Thoracic aorta (tissue), 2 donors: ENCODE measurements at places on chromosomes 2 and 18.

DNA sequence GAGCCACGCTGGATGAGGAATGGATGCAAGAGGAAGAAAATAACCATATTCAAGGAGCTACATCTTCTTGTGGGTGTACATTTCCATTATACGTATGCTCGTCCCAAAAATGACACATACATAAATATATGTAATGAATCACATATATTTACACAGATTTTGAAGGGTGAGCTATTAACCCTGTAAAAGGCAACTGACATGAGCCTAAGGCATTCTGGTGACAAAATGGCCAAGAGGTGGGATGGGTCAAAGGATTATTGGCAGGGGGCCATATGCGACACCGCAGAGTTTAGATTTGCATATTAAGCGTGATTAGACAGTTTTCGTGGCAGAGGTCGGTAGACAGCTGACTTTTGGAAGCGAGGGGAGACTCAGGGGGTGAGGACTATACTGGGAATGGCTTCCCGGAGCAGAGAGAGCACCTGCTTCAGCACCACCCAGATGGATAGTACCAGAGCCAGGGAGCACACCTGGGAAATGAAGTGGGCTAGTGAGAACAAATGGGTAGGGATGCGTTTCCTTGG lies 431 bp upstream of the CNRIP1 start:
- no peak for DNase-seq

DNA sequence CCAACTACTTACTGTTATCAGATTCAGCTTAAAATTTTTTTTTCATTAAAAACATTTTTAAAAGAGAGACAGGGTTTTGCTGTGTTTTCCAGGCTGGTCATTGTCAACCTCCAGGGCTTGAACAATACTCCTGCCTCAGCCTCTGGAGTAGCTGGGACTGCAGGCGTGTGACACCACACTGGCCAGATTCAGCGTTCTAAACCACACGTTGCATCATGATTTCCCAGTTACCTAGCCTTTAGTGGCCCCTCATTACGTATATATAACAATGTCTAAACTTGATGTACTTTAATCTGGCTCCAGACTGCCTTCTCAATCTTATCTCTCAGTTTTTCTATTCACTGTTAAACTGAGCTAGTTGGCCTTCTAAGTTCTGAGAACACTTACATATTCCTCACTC lies 89.6 kb downstream of the COMMD1 start:
- DNase-seq: no peak

- no peak for DNase-seq
Measured at GRCh38 chr2:134623796-134624195, 95.0 kb downstream of the TMEM163 start.

DNA sequence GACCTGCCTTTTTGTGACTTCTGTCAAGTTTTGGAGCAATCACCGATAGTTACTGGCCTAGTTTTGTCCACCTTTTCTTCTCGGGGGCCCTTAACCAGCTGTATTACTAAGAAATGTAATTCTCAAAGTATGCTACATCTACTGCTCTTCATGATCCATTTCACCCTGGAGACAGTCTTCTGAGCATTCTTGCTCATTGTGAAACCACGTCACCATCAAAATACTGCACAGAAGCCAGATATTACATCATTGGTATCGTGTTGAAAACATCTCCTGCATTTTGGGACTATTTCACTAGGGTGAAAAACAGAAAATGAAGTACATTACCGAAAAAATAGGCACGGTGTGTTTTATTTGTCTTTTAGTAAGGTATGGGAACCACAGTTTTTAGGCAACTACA lies 11.7 kb downstream of the LYPD6B start:
- no peak for DNase-seq

GRCh38 chr2:233271693-233272092 lies 20.2 kb downstream of the ATG16L1 start:
- DNase-seq: no peak

DNA sequence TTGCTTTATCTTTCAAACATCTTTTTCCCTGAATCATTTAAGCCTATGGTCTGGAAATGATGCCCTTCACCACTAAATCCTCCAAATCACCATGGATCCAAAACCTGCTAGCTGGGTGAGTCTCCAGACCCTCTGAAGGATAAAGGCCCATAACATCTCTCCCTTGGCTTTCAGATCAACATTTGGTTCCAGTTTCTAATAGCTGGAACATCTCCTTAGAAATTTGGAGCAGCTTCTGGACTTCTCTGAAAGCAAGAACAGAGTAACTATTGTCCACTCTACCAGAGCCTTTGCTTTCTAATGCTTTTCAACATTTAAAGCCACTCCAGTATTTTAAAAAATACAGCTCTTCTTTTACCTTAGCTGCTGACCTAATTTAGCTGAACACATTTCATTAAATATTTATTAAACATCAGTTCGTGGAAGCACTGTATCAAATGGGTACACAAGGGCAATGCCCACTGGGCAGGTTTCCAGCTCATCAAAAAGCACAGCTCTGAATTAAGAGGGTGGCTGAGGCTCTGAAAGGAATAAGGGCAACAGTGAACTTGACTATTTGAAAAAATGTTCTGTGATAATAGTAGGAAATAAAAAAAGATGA lies 75.3 kb downstream of the GALNT3 start:
- DNase-seq: no peak
